Right cardiac atrium (tissue), 5 donors: ENCODE measurements at places on chromosomes 6 and 20. TPM values are rescaled to one million over a fixed set of nuclear protein-coding genes. Genes with fewer than 3 reads are reported as not detected.

- no peak for DNase-seq
These were observed 6.7 kb downstream of the PPP1R16B start for GRCh38 chr20:38812182-38812581.

DNA sequence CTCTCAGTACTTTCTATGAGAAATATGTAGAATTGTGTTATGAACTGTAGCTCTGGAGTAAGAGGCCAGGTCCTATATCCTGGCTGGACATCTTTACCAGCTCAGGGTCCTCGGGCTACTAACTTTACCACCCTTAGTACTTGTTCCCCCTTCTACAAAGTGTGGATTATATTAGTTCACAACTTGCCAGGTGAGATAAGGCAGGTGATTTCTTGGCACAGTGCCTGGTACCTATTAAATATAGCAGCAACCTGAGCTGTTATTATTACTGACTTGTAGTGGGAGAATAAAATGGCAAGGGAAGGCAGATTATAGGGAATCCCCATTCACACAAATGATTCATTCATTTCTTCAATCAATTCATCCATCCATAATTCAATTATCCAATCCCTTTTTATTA lies 150.1 kb downstream of the DOK5 start:
- no peak for DNase-seq

DNA sequence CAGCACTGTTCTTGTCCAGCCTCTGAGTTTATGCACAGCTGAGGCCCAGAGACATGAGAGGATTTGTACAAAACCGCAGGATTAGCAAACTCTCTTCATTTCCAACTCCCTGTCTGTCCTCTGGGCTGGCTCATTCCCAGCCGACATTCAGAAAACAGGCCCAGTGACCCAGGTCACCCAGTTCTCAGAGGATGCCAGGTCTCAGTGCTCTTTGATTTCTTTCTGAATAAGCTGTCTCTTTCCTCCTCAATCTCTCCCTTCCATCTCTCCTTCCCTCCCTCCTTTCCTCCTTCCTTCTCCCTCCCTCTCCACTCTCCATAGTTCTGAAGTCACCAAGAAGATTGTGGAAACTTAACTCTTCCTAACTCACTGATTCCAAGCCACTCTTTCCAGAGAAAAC lies 372.7 kb upstream of the SULF2 start:
- no peak for DNase-seq

GRCh38 chr6:141484711-141485110 lies 648.0 kb upstream of the GJE1 start:
- DNase-seq: no peak

The TMEM244 gene
- polyA plus RNA-seq: not detected

The OPRL1 gene
- 0.81 TPM for polyA plus RNA-seq
